ENCODE measurements at places on chromosomes 1 and 21. TPM values are rescaled to one million over a fixed set of nuclear protein-coding genes. Genes with fewer than 3 reads are reported as not detected.

The FMO4 gene
- total RNA-seq: 2.3 TPM

The OR10Z1 gene
- not detected for total RNA-seq

The COL8A2 gene
- 0.18 TPM for total RNA-seq

- no peak for DNase-seq
Measured at GRCh38 chr21:33058527-33058926, 11.4 kb upstream of the OLIG1 start.

- DNase-seq: no peak
Measured at GRCh38 chr1:118244194-118244593, 59.2 kb upstream of the SPAG17 start.

- DNase-seq: no peak
Measured at GRCh38 chr1:46547481-46548383, 3.7 kb downstream of the KNCN start.

DNA sequence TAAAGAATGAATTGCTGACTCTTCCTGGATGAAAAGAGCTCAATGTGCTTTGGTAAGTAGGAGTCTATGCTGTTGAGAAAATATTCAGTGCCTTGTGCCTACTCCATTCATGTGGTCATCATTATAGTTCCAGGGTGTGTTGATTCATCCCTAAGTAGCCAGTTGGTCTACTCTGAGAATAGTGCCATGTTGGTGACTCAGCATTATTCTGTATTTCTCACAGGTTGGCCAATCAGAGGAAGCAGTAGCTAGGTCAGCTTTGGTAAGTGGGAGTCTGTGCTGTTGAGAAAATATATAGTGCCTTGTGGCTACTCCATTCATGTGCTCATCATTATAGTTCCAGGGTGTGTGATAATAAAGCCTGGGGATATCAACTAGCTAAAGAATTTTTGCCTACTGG, 397.3 kb downstream of the AGBL4 start:
- DNase-seq: no peak

DNA sequence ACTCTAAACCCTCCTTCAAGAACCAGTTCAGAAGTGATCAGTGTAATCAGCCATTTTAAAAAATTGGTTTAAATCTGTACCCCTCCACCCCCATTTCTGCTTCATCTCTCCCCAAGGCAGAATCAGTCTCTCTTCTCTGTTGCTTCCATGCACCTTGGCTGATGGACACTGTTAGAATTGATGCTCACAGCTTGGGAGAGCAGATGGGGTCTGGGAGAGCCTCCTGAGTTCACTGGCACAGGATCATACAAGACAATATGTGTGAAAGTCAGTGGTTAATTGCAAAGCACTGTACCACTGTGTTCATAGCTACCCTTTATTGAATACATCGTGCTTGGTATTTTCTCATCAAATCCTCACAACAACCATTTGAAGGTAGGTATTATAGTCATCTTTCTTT, 140.9 kb downstream of the ROR1 start:
- DNase-seq: no peak
